ENCODE measurements at places on chromosomes 2 and 18.

DNA sequence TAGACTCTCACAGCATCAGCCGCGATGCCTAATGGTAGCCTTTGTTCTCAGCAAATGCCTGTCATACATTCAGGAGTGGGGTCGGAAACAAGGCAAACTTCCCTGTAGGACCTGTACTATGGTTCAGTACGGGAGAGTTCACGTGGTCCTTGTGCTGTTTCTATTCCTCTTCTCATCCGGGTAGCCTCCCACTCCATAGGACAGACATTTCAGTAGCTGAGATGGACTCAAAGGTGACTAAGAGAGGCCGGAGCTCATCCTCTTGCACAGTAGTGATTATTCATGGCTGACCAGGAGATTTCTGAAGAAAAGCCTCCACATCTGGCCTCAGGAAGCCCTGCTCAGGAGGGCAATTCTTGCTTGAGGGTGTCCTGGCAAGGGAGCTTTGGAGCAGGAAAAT lies 117.8 kb upstream of the SPRED2 start:
- DNase-seq, result no peak

DNA sequence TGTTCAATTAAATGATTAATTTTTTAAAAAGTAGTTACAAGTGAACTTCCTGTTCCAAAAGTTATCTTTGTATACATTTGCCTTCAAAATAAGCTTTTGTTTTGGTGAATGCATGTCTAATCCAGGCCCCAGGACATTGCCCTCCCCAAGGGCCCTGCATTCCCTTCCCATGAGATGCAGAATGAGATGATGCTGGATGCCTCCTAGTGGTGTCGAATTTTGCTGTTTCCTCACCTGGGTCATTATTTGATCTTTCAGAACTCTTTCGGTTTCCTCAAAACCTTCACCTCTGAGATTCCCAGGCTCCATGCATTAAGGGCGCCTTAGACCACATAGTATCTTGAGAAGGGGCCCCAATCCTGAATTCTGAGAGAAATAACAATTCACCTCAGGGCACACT lies 728.8 kb downstream of the CNTNAP5 start:
- DNase-seq, result no peak

DNA sequence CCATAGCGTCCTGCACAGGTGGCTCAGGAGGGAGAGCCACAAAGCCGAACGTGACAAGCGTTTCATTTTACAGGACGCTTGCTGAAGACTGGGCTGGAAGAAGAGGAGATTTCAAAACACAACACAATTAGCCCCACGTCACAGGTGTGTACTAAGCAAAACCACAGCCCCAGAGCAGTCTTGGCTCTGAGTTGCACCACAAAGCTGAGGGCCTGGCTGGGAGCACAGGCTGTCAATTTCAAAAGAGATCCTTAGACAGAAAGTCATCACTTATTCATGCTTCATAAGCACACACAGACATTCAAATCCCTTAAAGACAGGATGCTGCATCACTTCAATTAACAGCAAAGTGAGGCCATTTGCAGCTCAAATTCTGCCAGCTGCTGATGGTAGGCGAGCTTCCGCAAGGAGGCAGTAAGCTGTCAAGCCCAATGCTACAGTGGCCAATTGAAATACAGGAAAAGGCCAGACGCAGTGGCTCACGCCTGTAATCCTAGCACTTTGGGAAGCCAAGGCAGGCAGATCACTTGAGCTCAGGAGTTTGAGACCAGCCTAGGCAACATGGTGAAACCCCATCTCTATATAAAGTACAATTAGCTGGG lies 79.6 kb downstream of the SKA1 start:
- no peak for DNase-seq

DNA sequence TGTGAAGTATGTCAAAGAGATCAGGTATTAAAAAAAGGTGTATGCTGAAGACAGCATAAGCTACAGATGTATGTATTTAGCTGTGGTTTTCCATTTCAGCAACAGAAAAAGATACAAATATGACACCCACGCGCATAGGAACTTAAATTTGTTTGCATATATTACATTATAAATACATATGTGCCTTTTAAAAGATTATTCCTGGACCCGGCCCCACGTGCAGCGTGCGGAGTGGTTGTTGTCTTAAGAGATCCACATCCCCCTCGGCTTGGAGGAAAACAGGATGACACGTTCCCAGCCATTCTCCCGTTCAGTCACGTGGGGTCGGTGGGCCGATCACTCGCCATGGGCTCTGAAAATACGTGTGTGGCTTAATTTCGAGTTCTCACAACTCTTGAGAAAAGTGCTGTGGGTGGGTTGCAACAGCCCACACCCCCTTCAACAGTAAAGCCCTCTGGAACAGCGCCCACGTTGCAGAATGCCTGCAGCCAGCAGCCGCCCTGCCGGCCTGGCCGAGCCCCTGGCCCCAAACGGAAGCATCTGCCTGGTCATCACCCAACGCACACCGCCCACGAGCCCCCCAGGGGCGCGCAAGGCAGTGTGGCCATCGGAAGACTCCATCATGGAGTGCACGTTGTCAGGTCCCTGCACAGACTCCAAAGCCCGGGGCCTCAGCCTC lies 18.6 kb upstream of the KCNG2 start:
- no peak for DNase-seq

DNA sequence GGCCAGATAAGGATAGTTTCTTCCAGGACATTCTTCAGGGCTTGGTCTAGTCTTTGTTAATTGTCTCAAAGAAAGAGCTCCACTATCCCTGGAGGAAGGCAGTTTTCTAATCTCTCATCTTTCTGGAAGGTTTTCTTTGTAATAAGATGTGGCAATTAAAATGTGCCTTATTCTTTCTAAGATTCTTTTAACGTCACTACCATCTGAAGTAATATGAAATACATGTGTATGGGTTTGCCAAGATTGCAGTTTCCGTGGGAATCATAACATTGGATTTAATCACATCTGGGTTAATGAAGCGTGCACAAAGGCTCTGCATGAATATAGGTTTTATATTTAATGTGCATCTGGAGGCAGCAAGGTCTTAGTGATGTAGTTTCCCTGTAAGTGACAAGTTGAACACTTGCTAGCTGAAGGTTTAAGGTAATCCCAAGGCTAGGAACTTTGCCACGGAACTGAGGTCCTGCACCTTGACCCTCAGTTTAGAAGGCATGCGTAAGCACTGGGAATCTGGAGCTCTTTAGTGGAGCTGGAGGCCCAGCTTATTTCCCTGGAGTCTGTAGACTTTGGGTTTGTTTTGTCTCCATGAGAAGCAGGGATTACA lies 25.7 kb downstream of the DIS3L2 start:
- DNase-seq, result no peak

- peak; percentile 86 for DNase-seq
Measured at GRCh38 chr18:13464432-13465123, 246.0 kb downstream of the LDLRAD4 start.

- DNase-seq, result no peak
Measured at GRCh38 chr2:110153416-110153815, 37.8 kb upstream of the MALL start.

- no peak for DNase-seq
Measured at GRCh38 chr2:144364944-144365738, 154.8 kb downstream of the ZEB2 start.

- DNase-seq, result no peak
Measured at GRCh38 chr18:34649080-34649479, 61.0 kb upstream of the DTNA start.

DNA sequence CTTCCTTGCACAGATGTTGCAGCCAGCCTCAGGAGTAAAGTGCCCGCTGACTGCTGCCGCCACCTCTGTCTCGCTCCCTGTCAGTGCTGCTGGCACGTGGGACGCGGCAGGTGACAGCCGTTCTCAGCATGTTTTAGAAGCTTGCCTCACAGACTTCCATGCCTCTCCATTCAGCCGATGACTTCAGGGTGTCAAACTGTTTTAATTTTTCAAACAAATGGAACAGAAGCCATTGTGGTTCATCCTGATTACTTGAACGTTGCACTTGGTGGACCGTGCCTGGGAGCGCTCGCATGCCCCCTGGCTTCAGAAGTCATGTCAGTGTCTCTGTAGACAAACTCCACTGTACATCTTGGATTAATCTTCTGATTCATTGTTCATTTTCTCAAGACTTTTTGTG lies 62.7 kb upstream of the EML6 start:
- DNase-seq, result no peak

DNA sequence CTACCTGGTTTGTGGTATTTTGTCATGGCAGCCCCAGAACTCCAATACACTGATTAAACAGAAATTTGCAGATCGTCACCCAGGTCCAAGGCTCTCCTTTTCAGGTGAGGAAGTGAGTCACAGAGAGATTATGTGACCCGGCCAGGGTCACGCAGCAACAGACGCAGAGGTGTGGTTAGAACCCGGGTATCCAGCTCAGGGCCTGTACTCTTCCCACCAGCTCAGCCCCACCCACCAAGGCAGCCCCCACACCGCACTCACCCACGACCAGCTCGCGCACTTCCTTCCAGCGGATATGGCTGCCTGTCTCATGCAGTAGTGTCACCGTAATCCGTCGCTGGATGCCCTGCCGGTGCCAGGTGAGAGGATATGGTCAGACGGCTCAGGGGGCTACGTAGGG lies 48.1 kb downstream of the AQP12A start:
- peak; percentile 10 for DNase-seq

GRCh38 chr2:173214213-173214612 lies 138.6 kb downstream of the MAP3K20 start:
- no peak for DNase-seq

DNA sequence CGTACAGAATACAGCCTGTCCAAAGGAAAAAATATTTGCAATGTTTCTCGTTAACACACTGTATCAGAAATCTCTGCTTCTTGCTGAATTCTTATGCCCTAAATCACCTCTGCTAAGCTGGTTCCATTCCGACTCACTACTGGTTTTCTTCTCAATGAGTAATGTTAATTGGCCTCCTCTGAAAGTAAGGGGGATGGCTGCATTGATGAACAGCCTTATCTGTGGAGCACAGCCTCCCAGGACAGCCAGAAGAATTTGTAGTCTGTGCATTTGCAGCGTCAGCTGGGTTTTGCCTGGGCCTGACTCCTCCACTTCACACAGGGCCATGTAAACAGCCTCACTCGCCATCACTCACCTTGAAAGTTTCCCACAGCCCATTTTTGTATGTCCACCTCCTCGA lies 127.7 kb downstream of the RNF152 start:
- DNase-seq, result no peak

GRCh38 chr2:13581471-13581870 lies 864.7 kb downstream of the TRIB2 start:
- no peak for DNase-seq

- no peak for DNase-seq
Measured at GRCh38 chr2:153451611-153452010, 27.0 kb downstream of the RPRM start.

GRCh38 chr2:120134263-120134662 lies 88.9 kb downstream of the TMEM185B start:
- no peak for DNase-seq

DNA sequence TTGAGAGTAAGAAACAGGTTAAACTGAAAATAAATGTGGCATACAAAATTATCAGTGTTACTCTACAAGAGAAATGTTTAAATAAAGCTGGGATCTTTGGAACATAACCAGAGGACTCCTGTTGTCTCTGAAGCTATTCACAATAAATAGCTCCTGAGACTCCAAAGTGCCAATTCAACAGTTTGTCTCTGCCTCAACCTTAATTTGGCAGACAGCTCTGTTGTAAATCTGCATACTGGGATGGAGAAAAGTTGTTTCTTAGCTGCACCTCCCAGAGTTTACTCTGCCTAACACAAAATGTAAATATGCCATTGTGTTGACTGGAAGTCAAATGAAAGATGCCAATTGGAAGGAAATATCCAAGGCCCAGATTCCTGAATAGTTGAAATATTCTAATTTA lies 238.5 kb upstream of the EPHA4 start:
- no peak for DNase-seq

DNA sequence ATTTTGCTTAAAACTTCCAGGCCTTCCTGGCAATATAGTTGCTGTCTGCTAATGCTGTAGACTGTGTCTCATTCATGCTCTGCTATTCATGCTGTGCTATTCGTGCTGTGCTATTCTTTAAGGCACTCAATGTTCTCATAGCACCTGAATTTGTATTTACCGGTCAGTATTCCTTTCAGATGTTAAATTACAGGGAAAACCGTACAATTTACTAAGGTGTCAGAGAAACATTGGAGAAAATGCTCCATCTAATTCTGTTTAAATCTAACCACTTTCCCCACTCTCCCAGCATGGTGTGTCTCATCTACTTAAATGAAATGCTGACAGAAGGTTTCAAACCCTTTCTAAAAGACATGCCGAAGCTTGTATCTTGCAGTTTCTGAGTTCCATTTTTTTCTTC lies 25.0 kb downstream of the FAM171B start:
- DNase-seq, result no peak

DNA sequence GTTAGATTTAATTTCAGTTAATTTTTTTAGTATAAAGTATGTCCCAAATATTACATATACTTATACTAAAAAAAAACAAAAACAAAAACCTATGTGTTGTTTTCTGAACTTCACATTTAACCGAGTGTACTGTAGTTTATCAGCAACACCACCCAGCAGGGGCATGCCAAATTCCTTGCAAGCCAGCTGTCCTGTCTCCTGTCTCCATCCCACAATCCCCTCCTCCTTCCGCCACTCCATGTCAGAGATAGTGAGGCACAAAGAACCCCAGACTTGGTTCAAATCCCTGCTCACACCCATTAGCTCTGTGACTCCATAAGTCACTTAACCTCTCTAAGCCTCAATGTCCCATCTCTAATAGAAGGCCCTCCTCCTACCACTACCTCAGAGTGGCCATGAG lies 9.4 kb downstream of the CHST10 start:
- no peak for DNase-seq

- no peak for DNase-seq
Measured at GRCh38 chr2:217972037-217972436, 30.8 kb downstream of the TNS1 start.

- DNase-seq, result no peak
Measured at GRCh38 chr18:48527461-48527860, 11.4 kb upstream of the CTIF start.

DNA sequence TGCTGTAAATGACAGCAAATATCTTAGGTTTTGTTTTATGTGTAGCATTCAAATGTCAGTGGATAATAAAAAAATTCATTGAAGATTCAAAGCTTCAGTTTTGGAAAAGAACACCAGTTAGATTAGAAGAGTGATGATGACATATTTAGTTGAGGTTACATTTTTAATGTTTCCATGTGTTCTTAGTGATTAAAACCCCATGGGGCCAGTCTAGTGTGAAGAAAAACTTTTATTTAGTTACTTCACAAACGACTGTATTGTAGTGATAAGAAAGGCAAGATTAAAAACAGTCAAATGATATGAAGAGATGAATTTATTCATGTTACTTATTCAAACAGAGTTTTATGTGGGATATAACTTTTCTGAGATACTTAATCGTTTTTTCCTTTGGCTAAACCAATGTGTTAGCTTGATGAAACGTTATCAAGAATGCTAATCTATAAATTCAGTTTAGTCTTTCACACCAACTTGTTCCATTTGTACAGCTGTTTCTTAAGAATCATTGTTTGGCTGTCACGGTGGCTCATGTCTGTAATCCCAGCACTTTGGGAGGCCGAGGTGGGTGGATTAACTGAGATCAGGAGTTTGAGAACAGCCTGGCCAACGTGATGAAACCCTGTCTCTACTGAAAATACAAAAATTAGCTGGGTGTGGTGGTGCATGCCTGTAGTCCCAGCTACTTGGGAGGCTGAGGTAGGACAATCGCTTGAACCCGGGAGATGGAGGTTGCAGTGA lies 11.6 kb downstream of the BMPR2 start:
- DNase-seq, result no peak

All from CD4-positive, CD25-positive, alpha-beta regulatory T cell (primary cell).